Stimulated activated CD4-positive, alpha-beta T cell treated with anti-CD3 and anti-CD28 coated beads, Interleukin-4, amount 100 ng/mL, for 48 hours (primary cell): ENCODE measurements at places on chromosomes 6 and 20.

- no peak for DNase-seq
These were observed 119.1 kb downstream of the PRND start for GRCh38 chr20:4840801-4841200.

- DNase-seq, result no peak
These were observed 95.3 kb downstream of the TAF4 start for GRCh38 chr20:61970357-61970756.

DNA sequence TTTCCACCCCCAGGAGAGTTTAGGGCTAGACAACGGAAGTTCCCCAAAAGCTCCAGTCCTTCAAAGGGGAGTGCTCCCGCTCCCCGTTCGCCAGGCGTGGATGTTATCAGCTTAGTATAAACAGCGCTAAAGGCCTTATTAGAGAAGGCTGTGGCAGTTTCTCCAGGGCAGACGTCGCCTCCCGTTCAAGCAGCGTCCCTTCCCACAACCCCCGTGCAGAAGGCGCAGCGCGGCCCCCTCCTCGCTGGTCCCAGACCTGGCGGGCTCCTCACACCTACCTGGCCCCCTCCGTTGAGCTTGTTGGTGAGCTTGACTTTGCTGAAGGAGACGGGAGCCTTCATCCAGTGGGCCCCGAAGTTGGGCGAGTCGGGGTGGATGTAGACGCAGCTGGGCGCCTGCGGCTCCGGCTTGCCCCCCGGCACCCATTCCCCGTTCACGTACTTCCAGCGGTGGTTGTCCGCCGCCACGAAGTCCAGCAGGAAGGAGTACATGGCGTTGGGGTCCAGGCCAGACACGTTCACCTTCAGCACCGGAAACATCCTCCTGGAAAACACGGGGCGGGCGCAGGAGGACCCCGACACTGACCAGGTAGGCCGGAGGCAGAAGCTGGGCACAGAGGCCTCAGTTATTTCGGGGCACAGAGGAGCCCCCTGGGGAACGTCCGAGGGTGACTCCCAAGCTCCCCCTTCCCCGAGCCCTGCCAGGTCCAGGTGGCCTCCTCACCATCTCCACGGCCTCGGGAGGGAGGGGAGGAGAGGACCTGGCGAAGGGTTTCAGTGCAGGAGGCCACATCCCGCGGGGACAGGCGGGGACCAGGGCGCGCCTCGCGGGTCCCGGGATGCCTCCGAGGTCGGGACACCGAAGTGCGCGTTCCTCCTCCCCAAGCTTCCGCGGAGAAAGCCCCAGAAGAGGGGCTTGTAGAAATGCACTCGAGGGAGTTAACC, 1.1 kb downstream of the TBXT start:
- DNase-seq, result no peak

- DNase-seq, result no peak
These were observed 147.5 kb upstream of the SMLR1 start for GRCh38 chr6:130679684-130680083.

DNA sequence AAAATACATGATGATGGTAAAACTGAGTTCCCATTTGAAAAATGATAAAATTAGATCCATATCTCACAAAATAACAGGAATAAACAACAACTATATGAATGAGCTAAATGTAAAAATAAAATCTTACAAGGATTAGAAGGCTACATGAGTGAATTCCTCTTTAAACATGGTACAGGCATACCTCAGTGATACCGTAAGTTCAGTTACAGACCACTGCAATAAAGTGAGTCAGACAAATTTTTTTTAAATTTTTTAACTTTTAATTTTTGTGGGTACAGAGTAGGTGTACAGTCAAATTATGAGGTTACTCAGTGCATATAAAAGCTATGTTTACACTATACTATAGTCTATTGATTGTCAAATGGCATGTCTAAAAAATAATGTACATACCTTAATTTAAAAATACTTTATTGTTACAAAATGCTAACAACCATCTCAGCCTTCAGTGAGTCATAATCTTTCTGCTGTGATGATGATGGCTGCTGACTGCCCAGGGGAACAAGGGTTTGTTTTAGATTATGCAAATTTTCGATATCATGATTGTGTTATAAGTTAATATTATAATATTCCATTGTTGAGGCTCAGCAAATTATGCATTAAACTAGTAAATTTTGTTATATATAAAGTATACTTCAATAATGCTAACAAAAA, 222.8 kb upstream of the RUNX2 start:
- no peak for DNase-seq

DNA sequence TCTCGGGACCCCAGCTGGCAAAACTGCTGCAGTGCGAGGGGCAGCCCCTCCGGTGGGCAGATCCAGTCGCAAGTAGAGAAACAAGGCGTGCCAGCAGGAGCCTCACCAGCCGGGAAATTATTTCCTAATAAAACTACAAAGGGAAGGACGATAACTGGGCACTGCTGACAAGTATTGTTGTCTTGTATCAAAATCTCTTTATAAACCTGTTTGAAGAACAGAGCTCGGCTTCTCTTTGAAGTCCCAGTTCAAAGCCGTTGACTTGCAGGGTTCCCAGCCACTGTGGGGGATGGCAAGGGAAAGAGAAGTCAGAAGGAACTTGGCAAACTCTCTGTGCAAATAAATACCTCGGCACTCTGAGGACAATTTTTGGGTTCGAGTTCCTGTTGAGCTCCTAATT, 504.5 kb downstream of the CD83 start:
- DNase-seq, result no peak

DNA sequence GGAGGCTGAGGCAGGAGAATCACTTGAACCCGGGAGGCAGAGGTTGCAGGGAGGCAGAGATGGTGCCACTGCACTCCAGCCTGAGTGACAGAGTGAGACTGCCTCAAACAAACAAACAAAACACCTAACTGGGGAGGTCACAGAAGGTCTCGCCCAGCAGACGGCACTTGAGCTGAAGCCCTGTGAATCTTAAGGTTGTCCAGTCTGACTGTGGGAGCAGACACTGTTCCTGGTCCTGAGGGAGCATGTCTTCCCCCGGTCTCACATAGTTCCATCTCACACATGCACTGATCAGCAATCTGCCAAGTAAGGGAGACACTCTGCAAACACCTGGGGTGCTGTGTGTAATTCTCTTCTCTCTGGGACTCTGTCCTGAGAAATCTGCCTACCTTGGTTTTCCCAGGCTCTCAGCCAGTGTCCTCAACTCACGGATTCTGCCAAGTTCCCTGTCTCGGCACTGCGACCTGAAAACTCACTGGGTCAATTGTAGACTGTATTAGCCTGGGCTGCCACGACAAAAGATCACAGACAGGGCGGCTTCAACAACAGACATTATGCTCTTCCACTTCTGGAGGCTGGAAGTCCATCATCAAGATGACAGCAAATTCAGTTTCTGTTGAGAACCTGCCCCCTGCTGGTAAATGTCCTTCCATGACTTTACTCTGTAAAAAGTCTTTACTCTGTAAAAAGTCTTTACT, 94.3 kb downstream of the JPH2 start:
- no peak for DNase-seq

DNA sequence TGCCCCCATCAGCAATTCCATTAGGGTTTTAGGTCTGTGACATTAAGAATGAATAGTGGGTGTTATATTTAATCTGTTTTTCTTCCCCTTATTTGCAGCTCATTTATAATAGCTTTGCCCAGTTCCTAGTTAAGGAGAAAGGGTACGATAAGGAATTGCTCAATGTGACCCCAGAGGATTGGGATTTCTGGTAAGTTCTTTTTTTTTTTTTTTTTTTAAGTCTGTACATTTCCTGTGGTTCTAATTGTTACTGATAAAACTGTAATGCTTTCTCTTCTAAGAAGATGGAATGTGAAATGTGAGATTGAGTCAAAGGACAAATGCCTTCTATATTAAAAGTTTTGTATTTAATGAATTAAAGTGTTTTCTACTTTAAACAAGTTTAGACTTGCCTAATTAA, 5.5 kb downstream of the NT5DC1 start:
- no peak for DNase-seq

DNA sequence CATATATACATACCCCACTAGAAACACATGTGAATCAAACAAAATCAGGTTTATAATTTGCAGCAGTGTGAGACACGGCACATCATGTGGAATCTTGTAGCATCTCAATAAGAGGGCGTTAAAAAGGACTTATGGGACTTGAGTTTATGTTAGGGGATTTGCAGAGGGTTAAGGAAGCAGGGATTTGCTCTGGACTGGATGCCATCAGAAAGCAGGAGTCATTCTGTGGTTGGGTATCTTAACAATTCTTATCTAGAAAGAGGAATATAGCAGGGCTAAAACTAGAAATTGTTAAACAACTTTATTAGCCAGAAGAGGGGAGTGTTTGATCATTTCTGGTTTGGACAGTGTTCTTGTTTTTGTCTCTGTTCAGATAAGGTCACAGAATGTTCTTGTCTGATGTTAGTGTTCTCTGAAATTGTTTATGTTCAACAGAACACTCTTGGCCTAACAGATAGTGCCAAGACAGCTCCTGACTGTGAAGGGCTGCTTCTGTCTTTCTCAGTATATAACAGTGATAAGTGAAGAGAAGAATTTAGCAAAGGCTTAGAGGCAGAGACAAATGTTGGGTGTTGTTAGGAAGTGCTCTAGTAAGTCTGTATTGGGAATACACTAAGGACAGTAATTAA, 39.2 kb downstream of the LIN28B start:
- no peak for DNase-seq

DNA sequence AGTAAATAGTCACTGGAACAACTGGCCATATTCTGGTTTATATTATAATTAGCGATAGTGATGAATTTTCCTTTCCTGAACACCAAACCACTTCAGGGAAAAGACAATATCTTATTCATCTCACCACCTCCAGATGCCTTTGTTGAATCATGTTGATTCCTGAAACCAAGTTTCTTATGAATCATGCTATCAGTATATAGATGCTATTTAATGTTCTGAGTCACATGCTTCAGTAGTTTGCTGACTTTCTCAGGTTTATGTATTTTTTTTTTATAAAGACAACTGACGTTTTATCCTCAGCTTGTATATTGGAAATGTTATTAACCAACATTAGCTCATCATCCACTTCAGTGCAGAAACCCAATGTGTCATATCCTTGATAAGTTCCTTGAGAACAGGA, 710.2 kb upstream of the POU3F2 start:
- DNase-seq, result no peak

GRCh38 chr20:47748823-47749222, 36.5 kb downstream of the SULF2 start:
- DNase-seq, result no peak

DNA sequence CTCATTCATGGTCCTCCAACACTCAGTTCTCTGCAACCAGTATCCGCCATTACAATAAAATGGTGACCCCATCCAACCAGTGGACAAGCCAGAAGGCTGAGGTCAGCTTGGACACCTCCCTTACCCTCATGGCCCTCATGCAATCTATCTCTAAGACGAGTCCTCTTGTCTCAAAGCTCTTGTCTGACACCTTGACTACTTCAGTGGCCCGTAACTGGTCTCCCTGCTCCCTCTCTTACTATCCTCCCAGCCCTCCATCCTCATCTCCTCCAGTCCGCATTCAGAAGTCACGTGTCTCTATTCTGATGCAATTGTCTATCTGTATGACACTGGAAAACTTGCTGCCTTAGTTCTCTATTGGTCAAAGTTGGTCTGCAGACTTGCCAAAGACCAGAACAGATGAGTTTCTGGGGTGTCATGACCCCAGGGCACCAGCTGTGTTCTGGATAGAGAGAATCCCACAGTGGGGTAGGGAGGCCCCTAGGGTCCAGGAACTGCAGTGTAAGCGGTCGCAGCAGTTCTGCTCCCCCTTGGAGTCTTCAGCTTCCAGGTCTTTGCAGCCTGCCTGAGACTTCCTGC, 59.6 kb upstream of the RNF24 start:
- DNase-seq, result no peak

DNA sequence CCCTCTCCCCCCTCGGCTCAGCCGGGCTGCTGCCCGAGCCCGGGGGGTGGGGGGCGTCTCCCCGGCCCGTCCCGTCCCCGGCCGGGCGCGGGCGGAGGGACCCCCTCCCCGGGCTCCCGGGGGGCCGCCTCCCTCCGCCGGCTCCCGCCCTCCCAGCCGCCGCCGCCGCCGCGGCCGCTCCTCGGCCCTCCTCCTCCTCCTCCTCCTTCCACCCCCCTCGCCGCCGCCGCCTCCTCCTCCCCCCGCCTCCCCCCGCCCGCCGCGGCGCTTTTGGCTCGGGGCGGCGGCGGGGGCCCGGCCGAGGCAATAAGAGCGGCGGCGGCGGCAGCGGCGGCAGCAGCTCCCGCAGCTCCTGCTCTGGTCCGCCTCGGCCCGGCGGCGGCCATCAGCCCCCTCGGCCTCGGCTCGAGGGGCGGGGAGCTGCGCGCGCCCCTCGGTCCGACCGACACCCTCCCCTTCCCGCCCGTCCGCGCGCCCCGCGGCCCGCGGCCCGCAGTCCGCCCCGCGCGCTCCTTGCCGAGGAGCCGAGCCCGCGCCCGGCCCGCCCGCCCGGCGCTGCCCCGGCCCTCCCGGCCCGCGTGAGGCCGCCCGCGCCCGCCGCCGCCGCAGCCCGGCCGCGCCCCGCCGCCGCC, 38.7 kb downstream of the GNAS start:
- DNase-seq, result peak; percentile 67

- no peak for DNase-seq
These were observed 69.3 kb downstream of the TNFRSF21 start for GRCh38 chr6:47240277-47240890.

- DNase-seq, result no peak
These were observed 284.7 kb upstream of the CITED2 start for GRCh38 chr6:139659196-139659595.

DNA sequence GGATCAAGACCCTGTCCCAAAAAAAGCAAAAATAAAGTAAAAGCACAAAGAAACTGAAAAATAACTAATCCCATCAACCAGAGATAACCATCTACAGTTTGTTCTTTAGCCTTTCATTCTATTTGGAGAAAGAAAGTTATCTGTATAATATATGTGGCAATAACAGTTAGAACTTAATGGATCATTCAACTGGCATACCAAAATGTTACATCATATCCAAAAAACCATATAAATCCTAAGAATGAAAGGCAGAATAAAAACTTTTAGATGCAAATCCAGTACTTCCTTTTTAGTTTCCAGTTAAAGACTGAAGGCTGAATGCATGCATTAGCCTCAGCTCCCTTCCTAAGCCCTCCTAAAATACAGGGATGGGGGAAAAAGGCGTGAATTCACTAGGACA, 25.2 kb downstream of the ILRUN start:
- DNase-seq, result no peak

GRCh38 chr6:158608221-158608620, 36.3 kb downstream of the DYNLT1 start:
- no peak for DNase-seq

GRCh38 chr6:71124340-71124739, 164.3 kb upstream of the OGFRL1 start:
- no peak for DNase-seq

GRCh38 chr6:34908194-34908593, 19.1 kb downstream of the ANKS1A start:
- DNase-seq, result no peak

- DNase-seq, result no peak
These were observed 6.8 kb upstream of the PI16 start for GRCh38 chr6:36947570-36948351.

- no peak for DNase-seq
These were observed 11.2 kb downstream of the BCL2L1 start for GRCh38 chr20:31711179-31712111.

DNA sequence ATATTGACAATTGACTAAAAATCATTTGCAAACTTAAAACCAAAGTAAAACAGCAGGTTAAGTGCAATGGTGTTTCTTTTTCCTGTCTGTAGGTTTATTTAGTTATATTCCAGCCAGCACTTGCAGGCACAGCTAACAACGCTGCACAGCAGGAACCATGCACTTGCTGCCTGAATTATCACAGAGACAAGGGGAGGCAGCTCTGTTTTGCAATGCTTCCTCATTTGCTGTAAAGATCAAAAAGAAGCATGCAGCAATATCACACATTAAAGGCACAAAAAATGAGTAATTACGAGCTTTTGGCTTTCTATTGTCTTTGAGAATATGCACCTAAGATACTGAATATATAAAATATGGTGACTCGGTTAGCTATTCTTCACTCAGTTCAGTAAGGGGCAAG, 241.9 kb downstream of the EPHA7 start:
- no peak for DNase-seq
